ENCODE measurements at places on chromosomes 4 and X.
A peak's percentile ranks its signal among the peaks of the same experiment; 100 is the strongest.

DNA sequence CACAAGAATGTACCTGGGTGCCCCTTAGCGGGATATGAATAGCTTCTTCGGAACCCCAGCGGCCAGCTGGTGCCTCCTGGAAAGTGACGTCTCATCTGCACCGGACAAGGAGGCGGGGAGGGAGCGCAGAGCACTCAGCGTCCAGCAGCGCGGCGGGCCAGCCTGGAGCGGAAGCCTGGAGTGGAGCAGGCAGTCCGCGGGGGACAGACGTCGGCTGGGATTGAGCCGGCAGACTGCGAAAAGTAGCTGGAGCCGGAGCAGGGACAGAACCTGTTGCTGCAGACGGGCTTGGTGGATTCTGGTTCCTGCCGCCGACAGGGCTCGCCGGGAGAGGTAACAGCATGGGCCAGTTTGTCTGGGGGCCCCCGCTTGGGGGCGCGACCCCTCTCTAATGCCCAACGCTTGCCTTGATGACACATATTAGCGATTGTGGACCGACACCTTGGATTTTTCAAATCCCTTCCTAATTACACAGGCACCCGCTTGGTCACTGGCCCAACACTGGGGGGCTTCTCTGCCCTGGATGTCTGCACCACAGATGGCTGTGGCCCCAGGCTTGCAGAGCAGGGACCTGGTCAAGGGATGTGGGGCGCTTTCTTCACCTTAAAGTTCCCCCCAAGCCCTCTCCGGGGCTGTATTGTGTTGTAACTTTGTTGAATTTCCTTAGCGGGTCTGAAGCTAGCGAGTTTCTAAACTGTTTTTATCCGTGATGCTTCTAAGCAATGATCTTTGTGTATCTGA is at the start of gene NPFFR2:
Gene NPFFR2, plus strand, starts transcription at position 133 of the 741 bp plus-strand sequence. CDS start 96,592 bp downstream, outside the sequence.
- DNase-seq = no peak

DNA sequence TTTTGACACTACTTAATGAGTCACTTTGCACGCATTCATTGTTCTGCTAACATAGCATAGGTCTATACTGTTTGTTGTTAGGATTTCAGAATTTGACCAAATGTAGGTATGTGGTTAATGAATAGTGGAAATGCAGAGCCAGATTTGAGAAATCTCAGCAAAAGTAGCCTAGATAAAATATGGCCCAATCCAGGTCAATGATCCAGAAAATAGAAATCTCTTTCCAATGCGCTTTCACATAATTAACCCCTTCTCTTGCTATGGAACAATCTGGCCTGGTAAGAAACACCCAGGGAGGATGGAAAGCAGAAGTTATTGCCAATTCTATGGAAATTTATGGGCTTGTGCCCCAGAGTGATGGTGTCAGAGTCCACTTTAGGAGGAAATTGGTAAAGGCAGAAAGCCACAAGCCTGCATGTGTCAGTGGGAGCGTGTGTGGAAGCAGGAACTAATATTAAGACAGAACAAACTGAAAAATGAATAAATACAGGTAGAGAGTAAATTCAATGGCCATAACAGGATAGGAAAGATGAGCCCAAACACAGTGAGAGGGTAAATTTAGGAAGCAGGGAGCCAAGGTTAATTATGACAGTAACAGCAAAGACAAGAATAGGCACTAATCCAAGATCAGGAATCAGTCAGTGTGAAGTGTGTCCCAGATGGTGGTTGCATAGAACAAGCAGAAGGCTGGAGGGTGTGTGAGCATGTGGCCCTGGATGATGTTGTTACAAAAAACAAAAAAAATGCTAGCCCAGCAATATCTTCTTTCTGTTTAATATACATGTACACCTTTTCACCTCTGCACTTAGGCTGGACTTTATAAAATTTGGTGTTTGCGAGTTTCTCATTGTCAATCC is 102.9 kb downstream of the SYTL5 start:
- no peak for DNase-seq

DNA sequence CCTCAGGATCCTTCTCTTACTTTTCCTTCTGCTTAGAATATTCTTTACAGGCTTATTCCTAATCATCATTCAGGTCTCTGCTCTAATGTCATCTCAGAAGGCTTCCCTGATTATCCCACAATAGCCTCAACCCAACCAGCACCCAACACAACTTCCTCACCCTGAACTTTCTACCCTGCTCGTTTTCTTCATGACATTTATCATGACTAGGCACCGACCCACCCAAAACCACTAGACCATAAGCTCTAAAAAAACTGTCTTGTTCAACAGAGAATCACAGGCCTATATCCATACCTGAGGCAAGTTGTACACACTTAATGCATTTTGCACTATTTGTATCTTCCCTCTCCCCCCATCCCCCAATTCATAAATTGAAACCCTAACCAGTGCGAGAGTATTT is 95.3 kb downstream of the SH3RF1 start:
- no peak for DNase-seq

DNA sequence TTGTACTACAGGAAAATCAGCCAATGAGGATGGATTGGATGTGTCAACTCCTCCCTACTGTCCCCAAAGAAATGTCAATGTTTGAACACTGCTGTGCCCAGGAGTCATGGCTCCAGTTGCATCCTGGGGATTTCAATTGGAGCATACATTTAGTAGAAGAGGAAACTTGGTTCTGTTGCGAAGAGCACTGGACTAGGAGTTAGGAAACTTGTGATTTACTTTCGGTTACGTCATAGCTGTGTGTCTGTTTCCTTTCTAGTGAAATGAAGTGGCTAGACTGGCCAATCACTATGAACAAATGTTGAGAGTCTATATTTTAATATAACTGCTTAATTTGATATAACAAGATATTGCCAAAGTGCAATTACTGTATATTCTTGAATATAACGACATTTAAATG is 35.2 kb downstream of the ARL9 start:
- no peak for DNase-seq

DNA sequence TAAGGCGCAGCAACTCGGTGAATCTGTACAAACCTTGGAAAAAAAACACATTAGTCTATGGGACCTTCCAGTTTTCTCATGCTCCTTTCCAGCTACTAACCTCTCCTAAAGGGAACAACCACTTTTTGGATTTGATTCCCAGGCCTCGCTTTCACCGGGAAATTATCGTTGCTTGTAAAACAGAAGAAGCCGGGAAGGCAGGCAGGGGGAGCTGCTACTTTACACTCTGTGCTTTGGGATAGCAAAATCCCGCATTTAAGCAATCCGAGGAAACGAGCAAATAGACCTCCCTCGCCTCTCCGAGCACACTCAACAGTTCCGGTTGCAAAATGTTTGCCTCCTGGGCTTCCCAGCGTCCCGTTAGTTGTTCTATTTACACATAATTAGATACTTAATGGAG is 1.2 kb downstream of the CD38 start:
- DNase-seq = no peak

DNA sequence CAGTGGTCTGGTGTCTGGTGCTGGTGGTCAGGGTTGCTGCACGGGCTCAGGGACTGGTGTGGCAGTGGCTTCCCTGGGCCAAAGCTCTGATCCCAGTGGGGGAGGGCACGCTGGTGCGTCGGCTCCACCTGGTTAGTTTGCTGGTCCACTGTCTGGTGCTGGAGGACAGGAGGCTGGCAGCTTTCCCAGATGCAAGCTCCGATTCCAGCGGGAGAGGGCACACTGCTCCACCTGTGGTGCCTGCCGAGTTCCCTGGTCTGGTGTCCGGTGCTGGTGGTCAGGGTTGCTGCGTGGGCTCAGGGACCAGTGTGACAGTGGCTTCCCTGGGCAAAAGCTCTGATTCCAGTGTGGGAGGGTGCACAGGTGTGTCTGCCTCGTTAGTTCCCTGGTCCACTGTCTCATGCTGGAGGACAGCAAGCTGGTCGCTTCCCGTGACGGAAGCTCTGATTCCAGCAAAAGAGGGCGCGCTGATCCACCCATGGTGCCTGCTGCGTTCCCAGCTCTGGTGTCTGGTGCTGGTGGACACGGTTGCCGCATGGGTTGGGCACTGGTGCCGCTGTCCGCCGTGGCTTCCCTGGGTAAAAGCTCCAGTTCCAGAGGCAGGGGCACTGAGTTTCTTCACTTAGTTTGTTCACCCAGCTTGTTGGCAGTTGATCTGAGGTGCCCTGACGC is 5.8 kb downstream of the VMA21 start:
- DNase-seq = no peak

DNA sequence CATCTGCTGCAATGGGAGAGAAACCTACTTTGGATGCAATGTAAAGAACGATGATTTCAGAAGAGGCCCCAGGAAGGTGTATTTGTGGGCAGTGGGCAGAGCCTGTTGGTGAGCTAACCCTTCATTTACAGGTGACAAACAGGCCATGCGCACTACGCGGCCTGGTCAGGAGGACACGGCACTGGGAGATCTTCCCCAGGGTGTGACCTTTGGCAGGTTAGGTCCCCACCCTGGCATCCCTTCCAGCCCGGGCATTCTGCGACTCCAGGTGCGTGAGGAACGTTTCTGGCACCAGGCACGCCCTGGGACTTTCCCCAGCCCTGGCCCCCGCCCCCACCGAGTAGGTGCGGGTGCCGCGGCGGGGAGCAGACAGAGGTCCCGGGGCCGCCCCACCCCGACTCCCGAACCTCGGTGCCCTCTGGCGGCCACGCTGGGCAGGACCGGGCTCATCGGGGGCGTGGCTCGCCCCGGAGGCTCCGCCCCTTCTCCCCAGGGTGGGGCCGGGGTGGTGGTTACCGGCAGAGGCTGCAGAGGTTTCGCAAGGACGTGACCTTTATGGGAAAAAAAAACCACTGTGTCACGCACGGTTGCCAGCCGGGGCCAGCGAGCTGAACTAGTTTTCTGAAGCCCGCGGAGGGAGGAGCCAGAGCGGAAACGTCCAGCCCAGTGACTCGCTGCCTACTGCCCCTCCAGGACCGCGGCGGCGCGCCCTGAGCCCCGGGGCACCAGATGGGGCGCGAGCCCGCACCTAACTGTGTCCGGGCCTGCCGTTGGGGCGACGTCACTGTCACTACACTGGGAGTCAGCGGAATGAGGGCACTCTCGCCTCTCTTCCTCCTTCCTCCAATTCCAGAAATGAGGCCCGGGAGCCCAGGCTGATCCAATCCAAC is 5.0 kb upstream of the NYX start:
- peak; percentile 53 for DNase-seq

- DNase-seq = no peak
These were observed 191.3 kb downstream of the SMIM20 start for GRCh38 chr4:26105337-26105736.

- no peak for DNase-seq
These were observed 863 bp downstream of the CPE start for GRCh38 chr4:165379678-165380064.

DNA sequence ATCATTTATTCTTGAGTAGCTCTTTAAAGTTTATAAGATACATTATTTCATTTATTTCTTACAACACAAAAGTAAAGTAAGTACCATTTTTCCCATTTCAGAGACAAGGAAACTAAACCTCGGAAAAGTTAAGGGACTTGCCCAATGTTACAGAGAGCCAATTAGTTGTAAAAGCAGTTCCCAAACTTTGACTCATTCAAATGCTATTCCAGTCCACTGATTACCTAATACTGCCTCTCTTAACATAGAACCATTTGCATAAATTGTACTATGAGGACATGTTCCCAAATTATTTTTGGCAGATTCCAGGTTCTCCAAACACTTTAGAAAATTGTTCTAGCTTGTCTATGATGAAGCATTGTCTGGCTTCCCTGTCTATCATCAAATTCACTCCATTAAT is 45.6 kb upstream of the GRIA3 start:
- peak; percentile 43 for DNase-seq

DNA sequence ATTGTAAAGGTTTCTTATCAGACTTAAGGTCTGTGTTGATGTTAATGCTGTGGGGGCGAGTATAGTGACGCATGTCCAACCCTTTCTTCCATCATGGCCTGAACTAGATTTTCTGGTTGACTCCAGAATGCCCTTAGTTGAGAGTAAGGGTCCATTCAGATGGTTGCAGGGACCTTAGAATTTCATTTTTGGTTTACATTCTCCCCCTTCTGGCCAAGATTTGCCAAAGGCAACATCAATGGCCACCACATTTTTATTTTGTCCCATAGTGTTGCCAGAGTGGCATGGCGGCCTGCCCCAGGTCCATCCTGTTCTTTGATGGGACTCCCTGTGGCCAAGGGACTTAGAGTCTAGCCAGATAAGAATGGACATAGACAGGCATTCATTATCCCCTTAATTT is 368.5 kb downstream of the GPM6A start:
- no peak for DNase-seq

DNA sequence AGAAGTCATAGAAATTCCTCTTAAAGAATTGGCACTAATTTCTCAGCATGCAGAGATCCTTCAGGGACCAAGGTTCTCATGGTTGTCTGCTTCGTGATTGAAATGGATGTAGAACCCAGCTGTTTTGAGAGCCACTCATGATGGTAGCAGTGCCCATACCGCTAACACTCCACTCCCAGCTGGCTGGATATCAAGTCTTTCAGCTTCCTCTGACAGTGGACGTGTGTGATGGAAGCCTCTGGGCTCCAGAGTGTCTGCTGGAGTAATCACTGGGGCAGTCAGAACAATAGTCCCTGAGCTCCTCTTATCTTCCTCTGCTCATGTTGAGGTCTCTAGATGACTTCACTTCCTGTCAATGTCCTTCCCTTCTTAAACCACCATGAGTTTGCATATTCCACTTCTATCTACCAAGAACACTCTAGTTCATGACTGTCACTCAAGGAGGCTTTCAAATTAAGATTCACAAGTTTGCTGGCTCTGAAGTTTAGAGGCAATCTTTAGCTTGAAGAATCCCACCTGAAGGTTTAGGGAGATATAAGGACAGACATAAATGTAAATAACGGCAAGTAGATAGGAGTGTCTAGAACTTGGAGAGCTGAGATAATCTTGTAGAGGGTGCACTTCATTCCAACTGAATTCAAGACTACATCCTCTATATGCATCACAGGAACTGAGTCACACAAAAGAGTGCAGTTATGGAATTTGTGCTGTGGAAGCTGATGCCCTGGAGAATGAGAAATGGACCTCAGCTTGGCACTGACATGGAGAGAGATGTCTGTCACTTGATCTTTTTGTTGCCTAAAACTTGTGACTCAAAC is 64.5 kb upstream of the WDR1 start:
- no peak for DNase-seq

- DNase-seq = no peak
These were observed 29.5 kb upstream of the C4orf54 start for GRCh38 chr4:99687120-99687519.

DNA sequence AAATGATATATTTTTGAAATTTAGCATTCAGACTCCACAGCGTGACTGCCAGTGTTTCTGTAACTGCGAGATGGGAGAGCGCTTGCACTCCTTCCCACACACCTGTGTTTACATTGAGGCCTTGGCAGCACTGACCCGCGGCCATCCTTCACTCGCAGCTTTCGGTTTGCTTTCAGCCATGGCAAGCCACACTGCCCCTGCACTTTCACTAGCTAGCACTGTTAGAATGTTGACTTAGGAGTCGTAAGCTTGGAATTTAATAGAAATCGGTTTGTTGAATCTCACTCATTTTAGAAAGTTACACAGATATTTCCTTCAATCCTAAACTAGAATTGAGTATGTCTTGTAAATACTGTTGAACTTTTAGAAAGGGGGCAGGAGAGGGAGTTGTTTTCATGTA is 136.2 kb downstream of the CFAP299 start:
- no peak for DNase-seq

- DNase-seq = no peak
These were observed 40.5 kb upstream of the RELL1 start for GRCh38 chr4:37726666-37727065.
